ENCODE measurements at places on chromosomes 2 and 18. TPM values are rescaled to one million over a fixed set of nuclear protein-coding genes. Genes with fewer than 3 reads are reported as not detected.

- DNase-seq = no peak
These were observed 29.4 kb downstream of the KANSL3 start for GRCh38 chr2:96608469-96609455.

GRCh38 chr2:10022445-10022844 is 20.9 kb upstream of the KLF11 start:
- DNase-seq = no peak

GRCh38 chr2:119480718-119481142 is 43.6 kb downstream of the SCTR start:
- no peak for DNase-seq

DNA sequence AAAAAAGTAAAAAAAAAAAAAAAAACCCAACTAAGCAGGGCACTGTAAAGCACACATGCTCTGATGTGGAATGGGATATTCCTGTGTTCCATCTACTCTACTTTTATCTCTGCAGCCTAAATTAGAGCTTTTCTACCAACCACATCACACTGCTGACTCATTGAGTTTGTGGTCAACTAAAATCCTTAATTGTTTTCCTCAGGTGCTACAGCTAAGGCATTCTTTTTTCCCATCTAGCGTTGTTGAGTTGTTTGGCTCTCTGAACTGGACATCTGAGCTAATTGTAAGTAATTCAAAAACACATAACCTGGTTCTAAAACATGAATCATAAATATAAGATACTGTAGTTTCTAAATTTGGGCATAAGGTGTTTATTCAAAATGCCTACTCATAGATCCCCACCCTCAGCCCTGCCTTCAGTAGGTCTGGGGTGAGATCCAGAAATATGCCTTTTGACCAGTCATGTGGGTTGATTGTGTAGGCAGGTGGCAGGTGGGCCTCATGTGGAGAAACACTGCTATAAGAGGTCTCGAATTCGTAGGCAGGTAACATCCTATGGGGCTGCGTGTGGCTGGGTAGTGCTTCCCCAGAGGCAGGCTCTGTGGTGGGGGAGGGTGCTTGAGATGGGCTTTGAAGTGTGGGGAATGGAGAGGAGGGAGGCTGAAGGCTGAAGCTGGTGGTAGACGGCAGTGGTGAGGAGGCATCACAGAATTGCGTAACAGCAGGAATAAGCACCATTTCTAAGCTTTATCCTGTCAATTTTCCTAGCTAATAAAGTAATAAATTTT is 27.2 kb downstream of the ANKRD29 start:
- DNase-seq = no peak

The VWC2L gene
- total RNA-seq = not detected

The VAMP5 gene
- 9.3 TPM for total RNA-seq

GRCh38 chr2:86284987-86285386 is 52.4 kb downstream of the REEP1 start:
- no peak for DNase-seq

The DNAJC5G gene
- not detected for total RNA-seq

DNA sequence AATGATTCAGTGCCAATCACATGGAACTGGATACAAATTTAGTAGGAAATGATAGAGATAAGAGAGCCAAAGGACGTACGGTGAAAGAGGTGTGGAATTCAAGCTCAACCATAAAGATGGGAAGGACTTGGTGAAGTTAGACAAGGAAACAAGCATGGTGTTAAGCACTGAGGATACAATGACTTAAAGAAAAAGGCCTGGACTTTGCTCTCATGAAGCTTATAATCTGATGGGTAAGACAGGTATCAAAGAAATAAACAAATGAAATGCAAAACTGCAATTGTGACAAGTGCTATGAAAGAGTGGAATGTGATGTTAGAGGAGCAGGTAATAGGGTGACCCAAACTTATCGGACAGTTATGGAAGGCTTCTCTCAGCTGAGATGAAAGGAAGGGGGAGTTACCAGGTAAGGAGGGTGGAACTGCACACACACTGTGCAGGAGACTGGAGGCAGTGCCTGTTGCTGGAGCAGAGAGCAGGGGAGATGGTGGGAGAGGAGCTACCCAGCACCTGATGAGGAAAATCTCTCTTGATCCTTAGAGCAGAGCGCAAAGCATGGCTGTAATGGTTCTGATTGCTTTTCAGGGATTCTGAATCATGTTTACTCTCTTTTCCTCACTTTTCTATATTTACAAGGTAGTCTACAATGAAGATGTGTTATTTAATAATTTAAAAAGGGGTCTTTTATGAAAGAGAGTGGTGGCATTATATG is 107.6 kb upstream of the BZW1 start:
- no peak for DNase-seq

DNA sequence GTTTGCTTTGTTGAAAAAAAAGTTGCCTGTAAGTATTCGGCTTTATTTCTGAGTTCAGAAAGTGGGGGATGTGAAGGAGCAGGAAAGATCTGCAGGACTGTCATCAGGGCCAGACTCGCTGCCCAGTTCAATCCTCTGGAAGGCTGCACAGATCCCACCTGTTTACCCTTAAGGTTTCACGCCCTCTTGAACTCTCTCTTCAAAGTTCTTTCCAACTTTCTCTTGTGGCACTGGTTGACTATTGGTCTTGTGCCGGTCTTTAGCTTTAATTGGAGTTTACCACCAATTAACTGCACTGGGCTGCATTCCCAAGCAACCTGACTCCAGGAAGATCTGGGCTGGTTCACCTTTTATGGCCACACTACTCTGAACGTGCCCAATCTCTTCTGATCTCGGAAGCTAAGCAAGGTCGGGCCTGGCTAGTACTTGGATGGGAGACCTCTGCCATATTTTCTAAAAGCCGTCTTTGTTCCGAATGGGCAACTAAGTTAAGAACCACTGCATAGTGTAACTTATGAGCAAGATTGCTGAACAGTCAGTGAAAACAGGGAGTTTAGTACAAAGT is 495.0 kb downstream of the DPP10 start:
- DNase-seq = no peak

DNA sequence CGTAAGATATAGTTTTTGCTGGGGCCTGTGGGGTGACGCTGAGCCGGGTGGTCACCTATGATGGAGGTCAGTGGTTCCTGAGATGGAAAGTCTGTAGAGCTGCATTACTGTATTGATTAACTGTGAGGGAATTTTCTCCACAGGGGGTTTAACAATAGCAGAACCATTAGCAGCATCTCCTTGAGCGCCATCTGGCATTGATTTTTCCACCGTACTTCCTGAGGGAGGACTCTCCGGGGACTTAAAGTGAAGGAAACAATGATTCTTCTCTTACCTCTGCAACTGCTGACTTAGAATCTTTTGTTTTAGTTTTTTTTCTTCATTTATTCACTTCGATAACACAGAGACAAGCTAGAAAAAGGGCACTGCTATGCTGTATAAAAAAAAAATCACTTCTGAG is 22.6 kb upstream of the RNF125 start:
- DNase-seq = no peak

DNA sequence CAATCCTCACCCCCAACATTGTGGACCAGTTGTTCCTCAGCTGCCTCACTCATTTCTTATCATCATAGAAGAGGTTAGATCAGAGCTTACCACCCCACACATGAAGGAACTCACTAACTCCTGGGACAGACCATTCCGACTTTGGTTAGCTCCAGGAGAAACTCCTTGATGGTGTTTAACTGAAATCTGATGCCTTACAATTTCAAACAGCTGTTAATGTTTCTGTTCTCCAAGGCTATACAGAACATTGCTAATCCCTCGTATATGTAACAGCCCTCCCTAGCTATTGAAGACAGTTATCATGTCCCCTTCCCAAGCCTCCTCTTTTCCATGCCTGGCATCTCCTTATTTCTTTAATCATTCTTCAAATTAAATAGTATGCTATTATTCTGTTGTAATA is 14.8 kb downstream of the ERBB4 start:
- DNase-seq = no peak

DNA sequence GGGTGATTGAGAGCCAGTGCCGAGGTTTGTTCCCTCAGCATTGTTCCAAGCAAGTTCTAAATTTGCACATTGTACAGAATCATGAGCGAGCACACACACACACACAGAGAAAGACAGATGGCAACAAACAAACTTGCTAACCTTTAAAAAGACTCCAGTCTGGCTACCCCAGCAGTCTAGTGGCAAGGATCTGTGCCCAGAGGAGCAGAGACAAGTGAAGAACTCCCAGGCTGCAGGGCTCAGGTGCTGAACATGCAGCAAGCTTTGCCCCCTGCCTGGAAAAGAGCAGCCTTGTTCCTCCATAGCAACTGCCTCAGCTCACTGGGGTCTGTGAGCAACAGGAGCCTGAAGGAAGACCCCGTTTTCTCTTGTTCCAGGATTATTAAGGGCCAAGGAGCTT is 169.2 kb upstream of the CCDC68 start:
- no peak for DNase-seq

DNA sequence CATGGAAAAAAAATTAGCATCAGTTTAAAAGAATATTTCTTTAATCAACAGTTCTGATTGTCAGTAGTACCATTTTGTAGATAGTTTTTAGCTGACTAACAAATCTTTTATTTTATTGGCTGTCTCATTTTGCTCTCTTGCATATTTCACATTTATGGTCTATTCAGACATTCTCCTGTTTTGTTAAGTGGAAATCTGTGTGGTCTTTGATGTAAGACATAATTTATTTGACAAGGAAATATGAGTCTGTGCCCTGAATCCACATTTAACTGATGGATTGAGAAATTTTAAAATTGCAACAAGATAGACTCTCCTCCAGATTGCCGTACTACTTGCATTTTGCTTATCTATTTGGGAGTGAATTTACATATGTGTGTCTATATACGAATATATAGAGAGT is 96.3 kb upstream of the ATP5MC3 start:
- DNase-seq = no peak

- no peak for DNase-seq
These were observed 211.3 kb downstream of the GPD2 start for GRCh38 chr2:156647377-156648010.

GRCh38 chr2:135732561-135732960 is 9.1 kb upstream of the UBXN4 start:
- no peak for DNase-seq

- no peak for DNase-seq
These were observed 192.2 kb downstream of the TSN start for GRCh38 chr2:121947674-121948073.

- no peak for DNase-seq
These were observed 52.6 kb upstream of the NFU1 start for GRCh38 chr2:69489793-69490192.

The MFSD2B gene
- total RNA-seq = 0.13 TPM

DNA sequence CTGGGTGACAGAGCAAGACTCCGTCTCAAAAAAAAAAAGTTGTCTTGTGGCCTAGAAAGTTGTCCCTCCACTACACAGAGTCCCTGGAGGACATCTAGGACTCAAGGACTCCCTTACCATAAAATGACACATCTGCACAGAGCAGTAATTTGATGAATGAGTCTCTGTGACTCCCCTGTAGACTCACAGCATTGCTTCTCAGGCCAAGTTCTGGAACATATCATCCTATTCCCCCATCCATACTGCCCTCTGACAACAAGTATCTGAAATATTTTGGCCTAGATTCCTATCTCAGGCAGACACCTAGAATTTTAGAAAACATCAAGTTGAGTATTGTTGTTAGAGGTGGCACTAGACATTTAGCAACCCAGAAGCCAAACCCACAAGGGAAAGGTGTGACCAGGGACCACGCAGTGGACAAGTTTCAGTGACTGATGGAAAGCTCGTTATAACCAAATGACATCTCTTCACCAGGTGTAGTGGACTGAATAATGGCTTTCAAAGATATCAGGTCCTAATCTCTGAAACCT is 97.9 kb upstream of the ATP8B1 start:
- no peak for DNase-seq

- no peak for DNase-seq
These were observed 96.4 kb downstream of the VIT start for GRCh38 chr2:36792951-36793350.

The SNX17 gene
- total RNA-seq = 125 TPM

The MBP gene
- 32.3 TPM for total RNA-seq

DNA sequence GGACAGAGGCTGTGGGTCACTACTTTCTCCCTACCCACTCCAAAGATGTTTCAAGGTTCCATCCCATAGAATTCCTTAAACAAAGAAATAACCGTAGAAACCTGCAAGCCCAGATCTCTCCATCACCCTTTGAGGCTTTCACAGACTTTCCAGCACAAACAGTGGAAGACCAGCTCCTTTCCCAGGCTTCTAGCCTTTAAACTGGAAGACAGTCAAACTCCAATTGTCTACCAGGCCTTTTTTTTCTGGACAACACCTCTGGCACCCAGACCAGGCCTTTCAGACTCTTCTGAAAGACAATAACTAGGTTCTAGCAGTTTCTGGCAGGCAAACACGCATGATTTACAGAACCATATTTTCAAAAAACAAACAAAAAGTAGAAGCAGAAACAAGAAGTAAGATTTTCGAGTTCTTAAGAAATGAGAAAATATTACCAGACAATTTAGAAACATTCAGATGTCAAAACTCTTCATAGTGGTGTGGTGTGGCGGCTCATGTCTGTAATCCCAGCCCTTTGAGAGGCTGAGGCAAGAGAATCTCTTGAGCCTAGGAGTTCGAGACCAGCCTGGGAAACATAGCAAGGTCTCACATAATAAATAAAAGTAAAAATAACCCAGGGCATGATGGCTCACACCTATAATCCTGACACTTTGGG is 106.8 kb upstream of the MSH2 start:
- DNase-seq = no peak

- DNase-seq = no peak
These were observed 65.1 kb upstream of the TNP1 start for GRCh38 chr2:216925006-216925405.

The SOX11 gene
- total RNA-seq = not detected

The BOLL gene
- not detected for total RNA-seq

DNA sequence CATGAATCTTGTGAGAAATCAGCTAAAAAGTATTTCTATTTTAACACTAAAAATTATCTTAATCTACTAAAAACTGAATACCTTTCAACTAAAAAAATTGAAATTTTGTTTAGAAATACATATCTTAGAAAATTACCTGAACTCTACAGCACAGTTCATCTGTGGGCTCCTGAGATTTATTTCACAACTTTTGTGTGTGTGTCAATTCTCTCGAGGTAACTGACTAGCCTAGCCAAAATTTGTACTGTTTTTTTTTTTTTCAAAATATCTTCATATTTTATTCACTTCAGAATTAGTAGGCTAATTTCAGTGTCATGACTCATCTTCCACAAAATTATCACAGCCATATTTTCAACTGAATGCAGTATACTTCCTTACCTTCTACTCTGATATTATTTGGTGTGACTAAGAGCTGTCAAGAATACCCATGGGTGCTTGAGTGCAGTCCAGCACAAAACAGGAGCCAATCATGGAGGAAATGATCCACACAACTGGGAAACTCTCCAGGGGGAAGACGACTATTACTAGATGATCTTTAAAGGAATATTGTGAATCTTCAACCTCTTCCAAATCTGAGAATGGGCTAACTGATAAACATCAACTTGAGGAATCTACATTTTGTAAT is 174.6 kb downstream of the ZNF385B start:
- no peak for DNase-seq

GRCh38 chr2:8582191-8582590 is 99.7 kb upstream of the ID2 start:
- DNase-seq = no peak

GRCh38 chr18:13095466-13095865 is 104.3 kb downstream of the CEP192 start:
- no peak for DNase-seq

The KCNIP3 gene
- total RNA-seq = not detected

The ALLC gene
- total RNA-seq = not detected
